ENCODE measurements at places on chromosomes 11 and 22.

- DNase-seq, result no peak
Measured at GRCh38 chr11:38884145-38884865, 2286.3 kb upstream of the RAG2 start.

DNA sequence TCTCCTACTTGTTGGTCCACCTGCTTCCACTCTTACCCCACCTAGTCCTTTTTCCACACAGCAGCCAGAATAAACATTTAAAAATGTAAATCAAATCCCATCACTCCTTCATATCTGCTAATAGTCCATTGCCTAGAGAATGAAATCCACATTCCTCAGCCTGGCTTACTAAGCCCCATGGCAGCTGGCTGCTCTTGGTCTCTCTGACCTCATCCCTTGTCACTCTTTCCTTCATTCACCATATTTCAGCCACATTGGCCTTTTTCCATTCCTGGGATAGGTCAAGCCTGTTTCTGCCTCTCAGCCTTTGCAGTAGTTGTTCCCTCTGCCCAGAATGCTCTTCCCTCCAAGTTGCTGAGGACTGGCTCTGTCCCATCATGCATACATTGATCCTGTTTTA, 512.8 kb downstream of the INSC start:
- peak; percentile 30 for DNase-seq

- DNase-seq, result peak; percentile 71
Measured at GRCh38 chr11:117828611-117829368, 4.2 kb upstream of the FXYD2 start.

DNA sequence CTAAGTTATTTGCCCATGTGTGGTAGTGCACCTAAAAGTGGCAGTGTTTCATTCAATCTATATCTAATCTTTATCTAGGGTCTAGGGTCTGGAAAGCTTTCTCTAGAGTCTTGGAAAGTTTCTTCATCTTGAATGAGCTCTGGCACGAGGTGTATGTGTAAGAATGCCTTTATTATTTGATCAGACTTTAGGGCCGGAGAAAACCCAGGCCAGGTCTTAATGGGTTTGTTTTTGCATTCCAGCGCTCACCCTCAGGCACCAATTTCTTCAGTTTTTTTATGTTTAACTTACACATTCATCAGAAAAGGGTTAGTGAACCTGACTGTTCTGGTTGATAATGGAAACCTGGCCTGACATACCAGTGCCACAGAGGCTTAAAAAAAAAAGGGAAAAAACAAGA, 68.3 kb upstream of the SLN start:
- DNase-seq, result no peak

GRCh38 chr11:115618428-115618827, 114.2 kb upstream of the CADM1 start:
- peak; percentile 47 for DNase-seq
